ENCODE measurements at places on chromosomes 4 and X.

- no peak for DNase-seq
Observed at GRCh38 chr4:120960656-120961267, 38.2 kb upstream of the PRDM5 start.

DNA sequence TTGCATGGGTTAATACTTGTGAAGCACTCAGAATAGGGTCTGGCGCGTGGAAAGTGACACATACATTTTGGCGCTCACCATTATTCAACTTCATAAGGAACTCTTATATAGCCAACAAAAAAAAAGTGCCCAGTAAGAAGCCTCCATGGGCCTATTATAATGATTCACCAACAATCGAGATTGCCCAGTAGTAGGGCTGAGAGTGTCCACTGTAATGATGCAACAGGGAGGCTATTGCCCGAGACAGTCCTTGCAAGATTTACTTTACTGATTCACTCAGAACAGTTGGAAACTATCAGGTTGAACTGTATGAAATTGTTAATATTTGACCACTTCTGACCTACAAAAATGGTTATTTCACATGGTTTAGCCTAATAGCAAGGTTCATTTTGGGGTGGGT is 86.0 kb downstream of the PJA1 start:
- peak; percentile 13 for DNase-seq

GRCh38 chr4:4857809-4858508 is 1.5 kb upstream of the MSX1 start:
- DNase-seq, result no peak

- DNase-seq, result no peak
Observed at GRCh38 chr4:26406346-26406975, 83.8 kb downstream of the CCKAR start.

- DNase-seq, result peak; percentile 11
Observed at GRCh38 chr4:99310389-99310788, 10.8 kb downstream of the ADH1B start.

DNA sequence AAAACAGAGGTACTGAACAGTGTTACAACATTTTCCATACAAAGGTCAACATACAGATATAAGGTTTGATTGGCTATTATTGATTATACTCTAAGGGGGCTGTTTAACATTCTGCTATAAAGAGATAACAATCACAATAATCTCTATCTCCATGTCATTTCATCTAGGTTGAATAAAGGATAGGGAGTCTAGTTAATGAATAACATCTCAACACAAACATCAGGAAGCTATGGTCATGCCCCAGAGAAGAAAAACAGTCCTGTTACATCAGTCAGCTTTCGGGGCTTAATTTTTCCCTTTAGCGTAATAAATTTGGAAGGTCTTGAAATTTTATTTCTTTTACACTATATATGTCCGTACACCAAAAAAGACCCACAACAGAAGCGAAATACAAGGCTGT is 41.5 kb upstream of the DCAF8L2 start:
- DNase-seq, result no peak

DNA sequence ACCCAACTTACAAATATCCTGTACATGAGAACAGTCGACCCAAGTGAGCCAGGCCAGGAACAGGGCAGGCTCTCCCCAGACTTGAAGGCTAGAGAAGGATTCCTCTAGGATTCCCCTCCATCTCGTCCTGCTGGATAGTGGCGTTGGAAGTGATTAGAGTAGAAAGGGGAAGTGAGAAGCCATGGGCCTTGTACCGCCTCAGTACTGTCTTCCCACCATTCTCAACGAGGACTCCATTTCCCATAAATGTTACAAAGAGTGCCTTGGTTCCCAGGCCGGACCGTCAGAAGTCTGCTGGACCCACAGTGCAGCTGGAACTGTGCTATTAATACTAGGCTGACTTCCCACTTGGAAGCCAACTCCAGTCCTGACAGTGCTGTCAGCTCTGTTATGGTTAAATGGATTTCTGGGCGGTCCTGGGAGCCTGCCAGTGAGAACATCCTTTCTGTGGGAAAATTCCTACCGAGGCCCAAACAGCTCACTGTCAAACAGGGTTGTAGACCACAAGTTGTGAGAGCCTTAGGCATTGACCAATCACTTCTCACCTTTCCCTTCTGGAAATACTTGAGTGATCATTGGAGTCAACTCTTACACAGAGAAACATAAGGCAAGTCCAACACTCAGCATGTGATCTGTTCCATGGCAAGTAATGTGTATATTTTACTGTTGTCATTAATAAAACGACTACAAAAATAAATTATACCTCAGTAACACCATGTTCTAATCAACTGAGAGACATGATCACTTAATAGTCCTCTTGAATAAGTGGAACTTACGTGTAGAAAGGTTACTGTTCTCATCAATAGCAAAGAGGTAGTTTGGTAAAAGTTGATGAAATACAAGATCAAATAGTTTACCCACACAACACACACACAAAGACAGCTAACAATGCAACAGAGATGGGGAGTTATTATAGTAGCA is 58.4 kb downstream of the AMELX start:
- peak; percentile 92 for DNase-seq

DNA sequence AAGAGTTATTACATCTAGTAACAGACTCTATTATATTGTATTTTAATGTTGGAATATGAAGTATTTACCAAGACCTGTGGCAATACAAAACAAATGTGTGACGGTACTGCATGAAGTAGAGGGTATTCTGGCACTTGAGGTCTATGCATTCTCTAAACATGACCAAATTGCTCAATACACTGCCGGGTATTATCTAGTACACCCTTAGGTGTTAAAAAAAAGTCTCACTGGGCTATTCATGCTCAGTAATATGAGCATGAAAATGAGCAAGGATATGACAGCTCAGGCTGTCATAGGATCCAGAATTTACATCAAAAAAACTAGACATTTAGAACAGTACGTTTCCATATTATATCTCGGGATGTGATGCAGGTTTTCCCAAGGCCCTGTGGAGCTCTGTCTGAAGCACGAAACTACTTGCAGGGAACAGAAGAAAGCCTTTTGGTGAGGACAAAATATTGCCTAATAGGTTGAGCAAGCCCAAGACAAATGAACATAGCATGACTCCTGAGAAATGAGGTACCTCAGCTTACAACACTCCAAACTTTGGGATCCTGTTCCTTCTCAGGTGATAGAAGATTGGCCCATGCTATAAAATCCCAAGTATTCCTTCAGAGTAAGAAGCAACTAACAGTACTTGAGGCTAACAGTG is 74.1 kb upstream of the MAOA start:
- DNase-seq, result no peak

DNA sequence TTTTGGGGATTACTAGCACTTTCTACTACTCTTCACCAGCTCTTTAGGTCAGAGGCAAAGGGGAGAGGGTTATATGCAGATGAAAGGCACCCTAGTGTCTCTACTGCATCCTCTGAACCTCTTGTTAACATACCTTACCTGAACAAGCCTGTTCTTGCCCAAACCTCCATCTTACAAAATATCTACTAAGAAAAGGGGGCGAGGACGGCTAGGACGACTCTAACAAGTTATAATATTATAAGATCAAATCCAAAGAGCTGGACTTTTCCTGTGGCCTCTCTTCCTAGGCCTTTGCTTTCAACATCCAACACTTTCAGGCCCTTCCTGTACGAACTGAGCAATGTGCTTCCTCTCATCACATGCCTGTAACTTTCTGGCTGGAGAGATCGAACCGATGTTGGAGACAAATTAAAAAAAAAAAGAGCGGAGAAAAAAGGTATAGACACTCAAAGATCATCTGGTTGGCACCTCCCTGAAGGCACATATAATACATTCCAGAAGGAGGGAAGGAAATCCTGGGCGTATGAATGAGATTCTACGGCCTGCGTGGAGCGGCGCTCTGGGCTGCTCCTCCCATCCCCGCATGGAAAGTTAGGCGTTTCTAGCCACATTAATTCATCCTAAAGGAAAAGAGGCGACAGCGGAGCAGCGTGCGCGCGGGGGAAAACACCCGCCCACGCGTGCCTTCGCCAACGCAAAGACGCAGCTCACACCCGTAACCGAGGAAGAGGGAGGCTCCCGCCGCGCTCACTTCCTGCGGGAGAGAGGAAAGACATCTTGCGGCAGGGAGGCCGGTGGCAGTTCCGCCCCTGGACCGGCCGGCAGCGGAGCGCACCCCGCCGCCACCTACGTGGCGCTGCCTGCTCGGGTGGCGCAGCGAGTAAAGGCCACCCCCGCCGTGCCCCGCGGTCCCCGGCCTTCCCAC is 808 bp downstream of the PRDM5 start:
- peak; percentile 60 for DNase-seq

GRCh38 chr4:159484864-159485263 is 382.0 kb downstream of the RAPGEF2 start:
- DNase-seq, result no peak

DNA sequence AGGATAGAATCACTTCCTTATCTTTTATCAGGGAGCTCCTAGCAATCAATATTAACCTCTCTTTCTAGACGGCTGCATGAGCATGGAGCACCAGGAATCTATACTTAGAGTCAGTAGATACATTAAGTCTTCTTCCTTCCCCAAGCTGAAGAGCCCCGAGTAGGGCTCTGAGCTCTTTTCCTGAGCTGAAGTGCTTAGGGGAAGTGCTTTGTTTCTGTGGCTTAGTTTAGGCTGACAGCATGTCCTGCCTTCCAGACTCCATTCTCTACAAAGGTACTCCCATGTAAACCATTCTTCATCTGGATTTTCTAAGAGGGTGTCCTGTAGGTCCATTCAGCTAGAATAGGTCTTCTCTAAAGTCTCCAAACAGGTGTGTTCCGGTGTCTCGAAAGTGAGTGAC is 127.5 kb upstream of the AFF2 start:
- no peak for DNase-seq

- peak; percentile 54 for DNase-seq
Observed at GRCh38 chr4:24489870-24490269, 94.5 kb downstream of the DHX15 start.

DNA sequence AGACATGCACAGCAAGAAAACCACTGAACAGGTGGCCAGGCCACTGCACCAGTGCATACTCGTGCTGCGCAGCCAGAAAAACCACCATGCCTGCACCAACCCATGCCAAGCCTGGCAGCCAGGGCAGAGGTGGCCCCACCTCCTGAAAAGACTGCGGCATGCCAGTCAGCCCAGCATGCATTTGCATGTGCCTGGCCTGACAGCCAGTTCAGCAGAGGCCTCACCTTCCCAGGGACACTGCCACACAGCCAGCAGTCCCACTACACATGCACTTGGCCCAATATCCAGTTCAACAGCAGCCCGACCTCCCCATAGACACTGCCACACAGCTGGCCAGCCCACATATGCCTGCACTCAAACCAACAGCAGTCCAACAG is 43.5 kb upstream of the DDX60 start:
- no peak for DNase-seq

- peak; percentile 97 for DNase-seq
Observed at GRCh38 chr4:159401791-159402380, 299.0 kb downstream of the RAPGEF2 start.

GRCh38 chr4:7631288-7632014 is 196.7 kb upstream of the PSAPL1 start:
- DNase-seq, result no peak

DNA sequence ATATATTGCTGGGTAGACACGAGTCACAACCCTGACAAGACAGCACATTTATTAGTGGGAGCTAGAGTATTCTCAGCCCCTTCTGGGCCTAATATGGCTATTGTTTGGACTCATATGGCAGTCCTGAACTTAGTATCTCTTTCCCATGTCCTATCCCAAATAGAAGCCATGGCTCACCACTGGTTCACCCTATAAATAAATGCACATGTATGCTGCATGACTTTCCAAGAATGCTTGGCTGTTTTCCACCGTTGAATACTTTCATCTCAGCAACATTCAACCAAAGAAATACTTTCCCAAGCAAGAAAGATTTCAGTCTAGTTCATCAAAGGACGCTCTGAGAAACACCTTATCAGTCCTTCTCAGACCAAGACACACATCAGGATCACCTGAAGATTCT is 36.7 kb downstream of the SMPX start:
- DNase-seq, result peak; percentile 42

GRCh38 chr4:11904846-11905739 is 476.4 kb upstream of the HS3ST1 start:
- no peak for DNase-seq

DNA sequence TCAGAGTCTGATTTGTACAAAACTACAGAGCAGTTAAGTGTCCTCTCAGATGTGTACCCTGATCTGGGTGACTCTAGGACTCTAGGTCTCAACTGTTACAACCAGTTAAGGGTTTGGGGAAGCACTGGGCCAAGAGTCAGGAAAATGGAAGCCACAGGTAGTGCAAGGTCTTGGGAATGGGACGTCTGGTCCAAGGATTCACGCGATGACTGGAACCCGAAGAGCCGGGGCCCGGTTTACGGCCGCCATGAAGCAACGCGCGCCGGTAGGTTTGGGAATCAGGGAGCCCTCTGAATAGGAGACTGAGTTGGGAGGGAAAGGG is 321 bp upstream of the HPRT1 start:
- peak; percentile 21 for DNase-seq

DNA sequence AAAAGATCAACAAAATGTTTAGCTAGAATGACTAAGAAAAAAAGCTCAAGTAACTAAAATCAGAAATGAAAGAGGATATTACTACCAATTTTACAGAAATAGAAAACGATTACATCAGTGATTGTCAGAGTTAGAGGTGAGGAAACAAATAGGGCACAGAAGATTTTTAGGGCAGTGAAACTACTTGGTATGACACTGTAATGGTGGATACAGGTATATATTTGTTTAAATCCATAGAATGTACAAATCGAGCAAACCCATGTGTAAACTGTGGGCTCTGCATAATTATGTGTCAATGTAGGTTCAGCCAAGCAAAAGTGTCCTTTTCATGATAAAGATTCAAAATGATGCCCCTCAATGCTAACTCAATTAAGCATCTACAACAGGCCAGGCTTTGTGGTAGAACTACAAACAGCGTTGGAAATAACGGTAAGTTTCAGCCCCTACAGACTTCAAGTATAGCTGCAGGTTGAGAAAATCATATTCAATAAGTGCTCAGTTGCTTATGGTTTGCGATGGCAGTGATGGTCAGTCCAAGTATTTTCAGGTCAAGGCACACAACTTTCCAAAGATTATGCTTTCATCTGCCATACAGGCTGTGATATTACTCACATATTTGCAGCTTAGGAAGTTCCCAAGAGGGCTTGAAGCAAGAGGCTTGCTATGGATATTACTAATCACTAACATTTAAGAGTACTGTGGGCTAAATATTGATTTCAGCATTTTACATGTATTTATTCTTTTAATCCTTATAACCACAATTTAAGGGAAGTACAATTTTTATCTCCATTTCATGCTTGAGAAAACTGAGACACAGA is 158.6 kb downstream of the TET2 start:
- DNase-seq, result no peak

DNA sequence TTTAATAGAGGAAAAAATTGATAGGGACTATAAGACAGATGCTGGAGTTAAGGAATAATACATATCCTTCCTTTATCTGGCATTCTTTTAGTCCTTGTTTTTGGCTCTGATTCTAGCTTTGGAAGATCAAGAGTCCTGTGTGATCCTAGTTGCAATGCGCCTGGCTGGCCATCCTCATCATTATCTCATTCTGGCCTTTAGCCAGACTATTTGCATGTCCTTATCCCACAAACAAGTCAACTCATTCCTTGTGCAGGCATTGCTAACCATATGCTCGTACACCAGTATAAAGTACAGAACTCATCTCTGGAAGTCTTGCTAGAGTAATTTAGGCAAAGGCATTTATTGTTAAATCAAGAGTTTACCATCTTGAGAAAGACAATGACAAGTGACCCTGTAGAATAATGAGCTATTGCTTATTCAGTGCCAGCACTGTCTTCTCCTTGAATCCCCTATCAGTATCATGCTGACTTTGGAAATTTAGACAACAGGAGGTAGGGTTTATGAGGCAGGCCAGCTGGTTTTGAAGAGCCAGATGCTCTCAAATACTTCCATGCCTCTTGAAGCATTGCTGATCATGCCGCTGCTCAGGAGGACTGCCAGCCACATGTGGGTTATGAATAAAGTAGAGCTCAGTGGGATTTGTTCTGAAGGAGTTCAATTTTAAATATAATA is 1730.3 kb upstream of the TENM3 start:
- DNase-seq, result no peak

GRCh38 chrX:12463052-12463451 is 324.8 kb downstream of the FRMPD4 start:
- DNase-seq, result no peak

Data from choroid plexus epithelial cell (primary cell).